ENCODE measurements at places on chromosomes 1 and 21.
A peak's percentile ranks its signal among the peaks of the same experiment; 100 is the strongest.

DNA sequence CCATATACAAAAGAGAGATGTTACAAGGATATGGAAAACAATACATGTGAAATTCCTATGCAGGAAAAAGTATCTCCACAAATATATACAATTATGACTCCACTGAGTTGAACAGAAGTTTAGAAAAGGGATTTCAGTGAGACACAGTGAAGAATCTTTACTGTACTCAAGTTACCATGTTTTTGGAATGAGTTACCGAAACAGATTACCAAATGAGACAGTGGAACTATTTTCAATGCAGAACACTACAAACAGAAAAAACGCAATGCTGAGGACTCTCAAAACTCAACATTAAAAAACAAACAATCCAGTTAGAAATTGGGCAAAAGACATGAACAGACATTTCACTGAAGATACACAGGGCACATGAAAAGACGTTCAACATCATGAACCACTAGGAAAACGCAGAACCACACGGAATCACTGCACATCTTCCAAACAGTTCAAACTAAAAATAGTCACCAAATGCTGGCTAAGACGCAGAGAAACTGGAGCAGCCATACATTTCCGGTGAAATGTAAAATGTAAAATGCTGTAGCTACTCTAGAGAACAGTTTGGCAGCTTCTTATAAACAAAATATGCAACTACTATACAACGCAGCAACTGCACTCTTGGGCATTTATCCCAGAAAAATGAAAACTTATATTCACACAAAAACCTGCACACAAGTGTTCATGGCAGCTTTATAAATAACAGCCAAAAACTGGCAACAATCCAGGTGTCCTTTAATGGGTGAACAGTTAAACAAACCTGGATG, 118.7 kb downstream of the UBR4 start:
- no peak for DNase-seq

DNA sequence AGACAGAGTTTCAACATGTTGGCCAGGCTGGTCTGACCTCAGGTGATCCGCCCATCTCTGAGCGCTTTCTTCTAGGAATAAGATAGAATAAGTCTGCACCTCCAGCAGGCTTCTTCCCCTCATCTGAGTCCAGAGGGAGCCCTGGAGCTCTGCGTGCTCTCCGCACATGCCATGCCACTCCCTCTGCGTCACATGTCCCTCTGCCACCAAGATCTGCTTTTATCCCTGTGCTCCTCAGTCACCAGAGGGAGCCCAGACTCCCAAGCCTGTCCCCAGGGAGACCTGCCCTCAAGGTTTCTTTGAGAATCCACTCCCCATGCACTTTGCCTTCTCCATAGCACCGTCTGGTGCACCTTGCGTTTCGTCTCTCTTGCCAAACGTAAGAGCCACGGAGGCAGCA, 213.0 kb downstream of the CAMTA1 start:
- DNase-seq, result no peak

DNA sequence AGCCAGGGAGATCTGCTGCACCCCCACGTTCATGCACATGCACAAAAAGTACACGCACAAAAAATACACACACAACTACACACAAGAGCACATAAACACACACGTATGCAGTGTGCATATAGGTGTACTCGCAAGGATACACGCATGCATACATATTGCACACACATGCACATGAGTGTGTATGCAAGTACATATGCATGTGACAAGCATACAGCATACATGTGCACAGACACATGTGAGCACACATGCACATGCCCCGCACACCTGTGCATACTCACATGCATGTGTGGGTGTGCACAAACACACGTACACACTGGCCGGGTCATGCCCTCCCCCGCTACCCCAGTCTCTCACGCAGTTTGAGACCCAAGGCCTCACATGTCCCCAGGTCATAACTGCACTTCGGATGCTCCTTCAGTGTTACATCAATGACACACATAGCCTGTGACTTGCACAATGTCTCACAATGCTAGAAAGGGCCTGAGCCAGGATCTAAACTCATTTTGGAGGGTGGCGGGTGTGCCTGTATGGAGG, 52.6 kb downstream of the FOXO6 start:
- DNase-seq, result no peak

DNA sequence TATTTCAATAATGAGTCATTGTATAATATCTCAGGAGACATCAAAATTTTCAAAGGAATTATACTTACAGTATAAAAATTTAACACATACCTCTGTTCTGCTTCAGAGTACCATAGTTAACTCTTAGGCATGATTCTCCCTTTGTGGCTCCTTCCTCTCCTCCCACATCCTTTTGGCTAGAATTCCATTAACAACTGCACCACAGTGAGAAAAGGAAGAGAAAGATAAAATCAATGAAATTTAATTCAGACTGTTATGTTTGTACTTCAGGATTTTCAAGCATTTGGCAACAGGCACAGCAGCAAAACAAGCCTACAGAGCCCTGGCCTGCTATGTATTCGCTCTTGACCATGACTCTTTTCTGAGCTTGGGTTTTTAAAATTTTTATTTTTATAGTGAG, 57.2 kb upstream of the SGIP1 start:
- DNase-seq, result no peak

DNA sequence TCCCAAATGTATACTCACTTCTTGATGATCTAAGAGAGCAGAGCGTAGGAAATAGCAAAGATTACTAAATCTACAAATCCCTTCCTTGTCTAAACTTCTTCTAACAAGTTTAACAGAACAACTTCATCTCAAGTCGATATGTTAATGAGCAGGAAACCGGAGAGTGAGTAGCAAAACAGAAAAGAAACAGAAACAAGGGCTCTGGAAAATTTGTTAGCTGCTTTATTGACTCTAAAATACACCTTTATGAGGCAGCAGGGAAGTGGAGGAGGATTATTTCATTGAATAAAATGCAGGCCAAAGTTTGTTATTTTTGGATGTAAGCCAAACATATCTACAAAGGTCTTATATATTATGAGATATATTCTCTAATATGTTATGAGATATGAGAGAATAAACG, 192.4 kb downstream of the LRRIQ3 start:
- DNase-seq, result no peak

DNA sequence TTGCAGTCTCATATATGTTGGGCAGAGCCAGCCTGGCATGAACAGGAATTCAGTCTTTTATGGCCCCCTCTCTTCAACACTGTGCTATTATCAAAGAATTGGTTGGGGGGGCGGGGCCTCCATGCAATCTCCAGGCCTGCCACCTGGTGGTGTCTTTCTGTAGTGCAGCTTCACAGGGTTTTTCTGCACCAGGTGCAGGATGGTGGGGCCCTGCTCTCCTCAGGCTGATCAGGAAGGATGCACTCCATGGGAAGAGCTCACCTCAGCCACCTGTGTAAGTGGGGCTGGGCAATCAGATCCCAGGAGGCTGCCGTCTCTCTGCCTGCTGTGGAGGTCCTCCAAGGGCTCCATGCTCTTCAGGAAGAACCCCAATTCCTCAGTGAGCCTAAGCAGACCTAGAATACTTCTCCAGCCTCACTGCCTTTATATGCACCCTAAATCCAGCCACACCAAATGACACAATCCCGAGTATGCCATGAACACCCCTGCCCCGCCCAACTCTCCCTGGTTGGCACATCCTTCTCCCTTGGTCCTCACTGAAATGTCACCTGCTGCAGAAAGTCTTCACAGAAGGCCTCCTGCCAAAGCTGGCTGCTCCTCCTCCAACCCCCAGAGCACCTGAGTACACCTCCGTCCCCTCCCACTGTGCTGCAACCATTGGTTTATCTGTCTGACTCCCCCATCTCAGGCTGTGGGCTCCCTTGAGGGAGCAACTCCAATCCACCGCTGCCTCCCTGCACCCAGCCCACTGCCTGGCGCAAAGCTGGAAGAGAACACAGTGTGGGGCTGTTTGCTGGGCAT, 16.5 kb downstream of the STK40 start:
- peak; percentile 50 for DNase-seq

DNA sequence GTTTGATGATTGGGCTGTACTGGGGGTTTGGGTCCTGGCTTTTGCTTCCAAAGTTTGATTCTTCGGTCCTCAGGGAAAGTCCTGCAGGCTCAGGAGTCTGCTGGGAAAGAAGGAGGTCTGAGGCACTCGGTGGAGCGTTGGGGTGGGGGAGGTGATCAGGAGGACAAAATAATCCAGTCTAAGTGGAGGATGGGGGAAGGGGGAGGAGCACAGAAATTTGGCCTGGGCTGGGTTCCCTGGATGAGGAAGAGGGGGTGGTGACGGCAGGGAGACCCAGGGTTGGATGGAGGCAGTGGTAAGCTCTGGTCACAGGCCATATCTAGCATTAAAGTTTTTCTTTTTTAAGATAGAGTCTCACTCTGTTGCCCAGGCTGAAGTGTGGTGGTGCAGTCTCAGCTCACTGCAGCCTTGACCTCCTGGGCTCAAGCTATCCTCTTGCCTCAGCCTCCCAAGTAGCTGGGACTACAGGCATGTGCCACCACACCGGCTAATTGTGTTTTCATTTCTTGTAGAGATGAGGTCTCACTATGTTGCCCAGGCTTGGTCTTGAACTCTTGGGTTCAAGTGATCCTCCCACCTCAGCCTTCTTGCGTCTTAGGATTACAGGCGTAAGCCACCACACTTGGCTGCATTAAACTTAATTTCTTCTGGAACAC, 6.8 kb downstream of the SH2D2A start:
- DNase-seq, result no peak

DNA sequence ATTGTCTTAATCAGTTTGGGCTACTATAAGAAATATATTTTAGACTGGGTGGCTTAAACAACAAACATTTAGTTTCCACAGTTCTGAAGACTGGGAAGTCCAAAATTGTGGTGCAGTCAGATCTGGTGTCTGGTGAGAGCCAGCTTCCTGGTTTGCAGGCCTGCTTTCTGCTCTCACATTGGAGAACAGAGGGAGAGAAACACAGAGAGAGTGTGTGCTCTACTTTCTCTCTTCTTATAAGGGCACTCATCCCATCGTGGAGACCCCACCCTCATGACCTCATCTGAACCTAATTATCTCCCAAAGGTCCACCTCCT, 4.1 kb downstream of the LEPR start:
- no peak for DNase-seq

DNA sequence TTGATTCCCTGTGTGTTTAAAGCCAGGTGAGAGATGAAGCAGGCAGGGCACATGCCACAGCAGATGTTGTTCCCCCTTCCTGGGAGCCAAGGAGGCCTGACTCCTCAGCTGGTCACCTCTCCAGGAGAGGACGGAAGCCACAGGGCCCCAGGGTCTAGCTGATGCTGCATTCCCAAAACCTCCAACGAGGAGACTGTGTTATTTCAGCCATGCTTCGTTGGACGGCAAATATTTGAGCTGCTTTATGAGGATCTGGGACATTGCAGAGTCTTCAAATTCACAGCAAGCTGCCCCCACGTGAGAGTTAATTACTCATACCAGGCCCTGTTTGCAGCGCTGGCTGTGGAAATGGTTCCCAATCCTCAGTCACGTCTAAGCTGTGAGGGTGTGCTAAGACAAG, 85.3 kb downstream of the CDC7 start:
- no peak for DNase-seq

GRCh38 chr1:25760122-25760719, 39.8 kb upstream of the SELENON start:
- no peak for DNase-seq

DNA sequence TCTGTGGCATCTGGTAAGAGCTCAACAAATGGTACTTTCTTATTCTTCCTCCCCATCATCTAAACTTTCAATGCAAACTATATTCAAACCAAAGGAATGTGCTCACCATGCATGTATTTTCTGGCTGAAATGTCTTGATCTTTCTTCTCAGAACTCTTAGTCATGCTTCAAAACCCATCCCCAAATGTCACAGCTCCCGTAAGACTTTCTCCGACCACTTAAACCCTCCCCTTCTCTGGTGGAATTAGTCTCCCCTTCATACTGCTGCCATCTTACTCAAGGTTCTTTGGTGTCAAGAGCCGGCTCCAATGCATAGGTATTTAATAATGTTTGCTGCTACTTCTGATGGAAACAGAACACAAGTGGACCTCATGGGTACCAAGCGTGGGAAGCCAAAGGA, 538.1 kb downstream of the MATN1 start:
- no peak for DNase-seq

- DNase-seq, result no peak
Measured at GRCh38 chr1:11528611-11529261, 49.8 kb downstream of the DISP3 start.

- peak; percentile 15 for DNase-seq
Measured at GRCh38 chr21:29477941-29478340, 179.2 kb downstream of the BACH1 start.

DNA sequence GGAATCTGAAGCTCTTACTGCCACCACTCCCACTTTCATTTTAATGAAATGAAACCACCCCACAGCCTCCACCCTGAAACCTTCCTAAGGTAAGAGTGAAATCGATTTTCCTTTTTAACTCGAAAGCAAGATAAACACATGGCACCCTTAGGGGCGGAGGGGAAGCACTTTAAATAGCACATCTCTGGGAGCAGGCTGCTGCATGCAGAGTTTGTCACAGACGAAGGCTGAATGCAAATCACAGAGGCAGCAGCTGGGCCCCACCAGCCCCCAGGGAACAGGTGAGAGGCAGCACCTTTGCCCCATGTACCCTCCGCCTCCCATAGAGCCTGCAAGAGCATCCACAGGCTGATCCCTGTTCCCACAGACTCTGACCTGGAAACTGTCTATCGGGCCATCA, 60.0 kb upstream of the GRIK3 start:
- no peak for DNase-seq

GRCh38 chr1:32361674-32362473, 411 bp downstream of the FAM229A start:
- no peak for DNase-seq

DNA sequence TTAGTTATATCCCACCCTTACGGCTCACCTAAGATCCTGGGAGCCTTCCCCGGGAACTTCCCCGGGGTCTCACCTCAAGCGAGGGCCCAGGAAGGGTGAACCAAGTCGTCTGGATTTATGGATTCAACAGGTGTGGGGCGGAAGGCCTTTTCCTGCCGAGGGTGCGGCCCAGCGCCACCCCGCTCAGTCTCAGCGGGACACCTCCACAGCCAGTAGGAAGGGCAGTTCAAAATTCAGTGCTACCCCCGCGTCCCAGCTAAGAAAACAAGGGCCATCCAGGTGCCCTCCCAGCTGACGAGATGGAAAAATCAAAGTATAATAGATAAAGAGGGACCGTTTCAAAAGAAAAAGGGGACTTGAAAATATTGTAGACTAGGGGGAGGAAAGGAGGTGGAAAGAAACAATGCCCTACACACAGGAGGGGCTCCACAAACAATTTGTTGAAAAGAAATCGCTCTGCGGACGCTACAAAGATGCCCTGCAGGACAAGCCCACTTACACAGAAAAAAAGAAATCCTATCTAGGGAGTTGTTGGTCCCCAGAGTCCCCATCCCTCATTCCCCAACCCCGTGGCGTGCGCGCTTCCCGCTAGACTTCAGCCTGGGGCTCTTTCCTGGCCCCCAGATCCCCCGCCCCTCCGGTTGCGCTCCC, 1.3 kb downstream of the SLC2A1 start:
- no peak for DNase-seq

GRCh38 chr1:22808186-22808675, 97.6 kb downstream of the EPHB2 start:
- DNase-seq, result peak; percentile 79

- peak; percentile 69 for DNase-seq
Measured at GRCh38 chr1:89865498-89866382, 44.9 kb downstream of the LRRC8D start.

Data from mammary epithelial cell (primary cell).